ENCODE measurements at places on chromosomes 13 and 19. TPM values are rescaled to one million over a fixed set of nuclear protein-coding genes. Genes with fewer than 3 reads are reported as not detected.
A peak's percentile ranks its signal among the peaks of the same experiment; 100 is the strongest.

DNA sequence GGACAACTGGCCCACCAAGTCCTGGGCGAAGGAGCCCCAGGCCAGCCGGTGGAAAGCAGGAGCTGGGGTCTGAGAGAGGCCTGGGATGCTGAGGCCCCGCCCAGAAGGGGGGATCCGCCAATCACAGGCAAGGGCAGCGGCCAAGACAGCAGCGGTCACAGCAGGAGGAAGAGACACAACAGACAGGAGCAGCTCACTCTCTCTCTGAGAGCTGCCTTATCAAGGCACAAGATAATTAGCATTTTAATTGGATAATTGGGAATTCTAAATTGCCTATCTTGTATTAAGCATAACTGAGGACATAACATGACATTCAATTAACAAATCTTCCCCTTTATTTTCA, 46.2 kb downstream of the CEBPG start:
- H3K27ac ChIP-seq = no peak overlapping the region
- no peak overlapping the region for H3K4me3 ChIP-seq
- H3K27me3 ChIP-seq = no peaks in the 10 kb centered on the region
- DNase-seq = no peak
- H3K36me3 ChIP-seq = no peaks in the 10 kb centered on the region
- H3K4me1 ChIP-seq = peaks cover 9% of the 10 kb centered on the region

DNA sequence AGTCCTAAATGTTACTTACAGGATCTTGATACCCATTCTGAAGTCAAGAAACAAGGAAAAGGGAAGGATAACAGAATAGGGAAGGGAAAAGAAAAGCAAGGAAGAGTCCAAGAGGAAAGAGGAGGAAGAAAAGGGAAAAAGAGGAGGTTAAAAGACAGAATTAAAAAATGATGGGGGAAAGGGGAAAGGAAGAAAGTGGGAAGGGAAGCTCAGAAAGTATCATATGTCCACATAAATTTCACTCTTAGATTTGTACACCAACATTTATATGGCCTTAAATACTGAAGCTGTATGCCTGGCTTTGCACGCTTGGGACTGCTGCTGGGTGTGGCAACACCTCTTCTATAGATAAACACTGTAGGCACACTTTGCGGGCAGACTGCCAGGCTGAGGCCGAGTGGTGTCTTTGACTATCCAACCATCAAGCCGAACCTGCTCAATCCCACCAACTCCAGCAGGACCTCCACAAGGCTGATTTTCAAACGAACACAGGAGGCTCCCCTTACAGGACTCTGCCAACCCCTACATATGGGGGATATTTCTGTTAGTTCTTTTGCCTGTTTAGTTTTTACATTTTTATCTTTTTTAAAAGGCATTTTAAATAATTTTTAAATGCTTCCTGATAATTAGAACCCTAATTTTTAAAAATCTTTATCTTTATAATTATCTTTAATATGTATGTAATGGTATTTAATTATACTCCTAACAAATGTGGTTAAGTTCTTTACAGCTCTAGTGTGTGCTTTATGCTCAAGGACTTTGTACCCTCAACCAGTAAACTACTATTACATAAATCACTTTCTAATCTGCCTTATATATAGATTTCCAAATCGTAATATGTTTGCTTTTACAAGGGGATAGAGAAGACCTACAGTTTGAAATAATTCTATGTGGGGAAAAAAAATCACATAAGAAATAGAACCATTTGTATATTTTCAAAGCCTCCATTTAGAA, 154.2 kb downstream of the DIAPH3 start:
- peaks cover 2% of the 10 kb centered on the region for H3K4me1 ChIP-seq
- no peak overlapping the region for H3K4me3 ChIP-seq
- H3K36me3 ChIP-seq = no peaks in the 10 kb centered on the region

- peak overlapping the region; percentile 15 for H3K4me3 ChIP-seq
- H3K27ac ChIP-seq = peak overlapping the region; percentile 21
- no peak for DNase-seq
- H3K36me3 ChIP-seq = peaks cover 1% of the 10 kb centered on the region
- H3K4me1 ChIP-seq = peaks cover 12% of the 10 kb centered on the region
These were observed 3.8 kb upstream of the WDR18 start for GRCh38 chr19:980133-980998.

DNA sequence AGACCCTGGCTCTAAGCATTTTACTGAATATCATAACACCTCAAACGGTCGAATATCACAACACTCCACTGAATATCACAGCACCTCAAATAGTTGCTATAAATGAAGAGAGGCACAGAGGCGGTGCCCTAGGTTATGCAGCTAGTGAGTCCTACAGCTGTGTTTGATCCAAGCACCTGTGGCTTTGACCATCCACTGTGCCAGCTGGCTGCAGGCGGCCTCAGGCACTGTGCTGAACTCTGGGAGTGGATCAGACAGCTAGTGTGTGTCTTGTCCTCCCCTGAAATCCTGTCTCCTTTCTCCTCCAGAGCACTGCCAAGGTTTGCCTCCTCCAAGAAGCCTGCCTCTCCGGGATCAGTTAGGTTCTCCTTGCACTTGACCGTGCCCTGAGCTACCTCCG, 7.3 kb downstream of the NOSIP start:
- DNase-seq = no peak
- H3K4me3 ChIP-seq = no peak overlapping the region
- peaks cover 10% of the 10 kb centered on the region for H3K4me1 ChIP-seq
- no peak overlapping the region for H3K27ac ChIP-seq

- no peak for DNase-seq
- H3K4me1 ChIP-seq = peaks cover 25% of the 10 kb centered on the region
- no peaks in the 10 kb centered on the region for H3K36me3 ChIP-seq
- no peak overlapping the region for H3K4me3 ChIP-seq
- peaks cover 10% of the 10 kb centered on the region for H3K27me3 ChIP-seq
These were observed 60.7 kb upstream of the C1QTNF9B start for GRCh38 chr13:23957981-23958380.

DNA sequence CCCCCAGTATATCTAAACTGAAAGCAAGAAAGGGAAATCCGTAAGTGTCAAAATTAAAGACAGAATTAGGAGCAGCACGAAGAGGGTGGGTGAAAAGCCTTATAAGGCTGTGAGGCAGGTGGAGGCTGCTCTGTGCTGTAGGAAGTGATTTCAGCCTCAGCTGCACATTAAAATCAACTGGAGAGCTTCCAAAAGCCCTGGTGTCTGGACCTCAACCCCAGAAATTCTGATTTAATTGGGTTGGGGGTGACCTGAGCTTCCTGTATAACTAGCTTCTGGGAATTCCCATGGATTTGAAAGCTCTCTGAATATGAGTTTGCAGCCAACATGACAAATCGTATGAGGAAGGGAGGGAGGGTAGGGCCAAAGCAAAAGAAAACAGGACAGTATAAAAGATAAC, 242.4 kb upstream of the TMTC4 start:
- no peaks in the 10 kb centered on the region for H3K36me3 ChIP-seq
- no peak overlapping the region for H3K4me3 ChIP-seq
- DNase-seq = no peak
- H3K4me1 ChIP-seq = no peaks in the 10 kb centered on the region
- peaks cover 2% of the 10 kb centered on the region for H3K27me3 ChIP-seq

GRCh38 chr13:70911286-70911685, 803.0 kb upstream of the KLHL1 start:
- peaks cover 2% of the 10 kb centered on the region for H3K27me3 ChIP-seq
- H3K36me3 ChIP-seq = no peaks in the 10 kb centered on the region
- no peak overlapping the region for H3K4me3 ChIP-seq
- DNase-seq = no peak
- no peak overlapping the region for H3K27ac ChIP-seq

FREM2 gene
- 82.9 TPM for total RNA-seq

All from mesothelial cell of epicardium (in vitro differentiated cells).